ENCODE measurements at places on chromosomes 7 and 10.

- no peak for DNase-seq
These were observed 117.9 kb downstream of the SND1 start for GRCh38 chr7:127769696-127770400.

DNA sequence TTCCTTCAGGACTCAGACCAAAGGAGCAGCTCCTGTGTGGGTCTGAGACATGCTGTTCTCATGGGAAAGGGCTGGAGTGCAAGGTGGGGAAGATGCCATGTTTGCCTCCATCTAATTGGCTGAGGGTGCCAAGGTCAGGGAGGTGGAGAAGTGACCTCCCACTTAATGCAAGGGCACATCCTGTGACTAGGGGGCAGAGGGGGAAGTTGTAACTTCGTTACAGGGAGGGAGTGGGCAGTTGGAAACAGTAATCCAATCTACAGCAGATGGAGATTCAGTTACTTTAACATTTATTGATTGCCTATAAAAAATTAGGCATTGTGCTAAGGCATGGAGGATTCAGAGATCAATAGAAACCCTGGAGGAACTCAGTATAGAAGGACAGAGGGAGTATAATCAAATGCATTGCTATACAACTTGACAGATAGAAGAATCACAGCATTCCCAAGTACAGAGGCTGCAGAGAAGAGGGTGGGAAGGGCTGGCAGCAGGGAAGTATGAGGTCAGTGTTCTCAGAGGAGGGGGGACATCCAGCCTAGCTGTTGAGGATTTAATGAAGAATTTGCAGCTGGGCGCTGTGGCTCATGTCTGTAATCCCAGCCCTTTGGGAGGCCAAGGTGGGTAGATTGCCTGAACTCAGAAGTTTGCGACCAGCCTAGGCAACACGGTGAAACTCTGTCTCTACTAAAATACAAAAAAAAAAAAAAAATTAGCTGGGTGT lies 75.9 kb downstream of the CCNY start:
- DNase-seq, result no peak

GRCh38 chr10:21509341-21510240 lies 15.9 kb downstream of the SKIDA1 start:
- DNase-seq, result no peak

- DNase-seq, result no peak
These were observed 58.6 kb upstream of the ARID5B start for GRCh38 chr10:61842755-61843497.

All from T-helper 2 cell (primary cell).